Mammary epithelial cell (primary cell): ENCODE measurements at places on chromosomes 3 and 15.
A peak's percentile ranks its signal among the peaks of the same experiment; 100 is the strongest.

DNA sequence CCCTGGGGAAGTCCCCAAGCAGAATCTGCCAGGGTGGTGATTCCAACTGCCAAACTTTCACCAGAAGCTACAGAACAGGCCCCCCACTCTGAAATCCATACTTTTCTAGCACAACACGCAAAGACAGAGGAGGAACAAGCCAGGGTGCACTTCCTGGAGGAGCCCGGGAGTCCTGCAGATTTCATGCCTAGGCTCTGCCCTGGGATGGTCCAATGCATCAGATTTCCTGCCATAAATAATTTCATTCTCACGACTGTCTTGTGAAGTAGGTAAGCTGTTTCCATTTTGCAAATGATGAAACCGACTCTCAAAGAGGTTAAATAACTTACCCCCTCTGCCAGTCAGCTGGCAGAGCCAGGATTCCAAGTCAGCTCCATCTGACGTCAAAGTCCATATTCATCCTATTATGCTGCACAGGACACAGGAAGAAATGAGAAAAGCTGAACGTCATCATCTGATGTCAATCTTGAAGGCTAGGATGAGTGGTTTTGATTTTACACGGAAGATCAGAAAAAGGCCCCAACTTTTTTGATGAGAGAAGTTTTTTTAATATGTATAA lies 134.8 kb upstream of the IGF1R start:
- no peak for DNase-seq

DNA sequence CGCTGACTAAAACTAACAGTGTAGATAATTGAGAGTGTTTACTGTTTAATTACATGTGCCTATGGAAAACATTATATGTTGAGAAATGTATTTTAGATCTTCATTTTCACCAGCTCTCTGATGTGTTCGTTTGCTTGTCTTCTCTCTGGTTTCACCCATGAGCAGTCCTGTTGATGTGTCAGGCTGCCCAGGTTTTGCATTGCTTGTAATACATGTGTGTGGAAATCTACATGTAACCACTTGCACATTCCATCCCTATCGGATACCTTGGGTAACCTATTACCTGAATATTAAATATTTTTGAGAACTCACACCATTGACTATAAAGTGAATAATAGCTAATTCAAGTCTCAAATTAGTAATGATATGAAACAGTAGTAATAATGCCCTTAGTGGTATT lies 13.1 kb downstream of the PPP4R2 start:
- no peak for DNase-seq

GRCh38 chr3:195095035-195095703 lies 175.8 kb downstream of the XXYLT1 start:
- no peak for DNase-seq

DNA sequence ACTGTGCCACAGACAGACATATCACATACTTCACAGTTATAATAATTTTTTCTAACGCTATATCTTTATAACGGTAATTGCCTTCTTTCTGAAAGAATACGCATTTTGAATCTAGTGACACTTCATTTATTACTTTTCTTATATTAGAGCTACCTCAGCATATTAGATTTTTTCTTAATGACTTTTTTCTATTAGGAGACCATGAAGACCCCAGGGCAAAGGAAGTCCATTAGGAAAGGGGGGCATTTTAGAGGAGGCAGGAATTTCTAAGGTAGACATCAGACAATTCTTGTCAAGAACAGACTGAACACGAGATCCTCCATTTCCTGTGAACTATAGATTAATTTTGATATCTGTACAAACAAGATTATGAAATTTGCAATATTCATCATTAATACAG lies 90.5 kb upstream of the NSMCE3 start:
- no peak for DNase-seq

- peak; percentile 22 for DNase-seq
Observed at GRCh38 chr15:38391191-38391590, 62.7 kb upstream of the FAM98B start.

- no peak for DNase-seq
Observed at GRCh38 chr3:45409921-45410320, 21.5 kb downstream of the LARS2 start.

DNA sequence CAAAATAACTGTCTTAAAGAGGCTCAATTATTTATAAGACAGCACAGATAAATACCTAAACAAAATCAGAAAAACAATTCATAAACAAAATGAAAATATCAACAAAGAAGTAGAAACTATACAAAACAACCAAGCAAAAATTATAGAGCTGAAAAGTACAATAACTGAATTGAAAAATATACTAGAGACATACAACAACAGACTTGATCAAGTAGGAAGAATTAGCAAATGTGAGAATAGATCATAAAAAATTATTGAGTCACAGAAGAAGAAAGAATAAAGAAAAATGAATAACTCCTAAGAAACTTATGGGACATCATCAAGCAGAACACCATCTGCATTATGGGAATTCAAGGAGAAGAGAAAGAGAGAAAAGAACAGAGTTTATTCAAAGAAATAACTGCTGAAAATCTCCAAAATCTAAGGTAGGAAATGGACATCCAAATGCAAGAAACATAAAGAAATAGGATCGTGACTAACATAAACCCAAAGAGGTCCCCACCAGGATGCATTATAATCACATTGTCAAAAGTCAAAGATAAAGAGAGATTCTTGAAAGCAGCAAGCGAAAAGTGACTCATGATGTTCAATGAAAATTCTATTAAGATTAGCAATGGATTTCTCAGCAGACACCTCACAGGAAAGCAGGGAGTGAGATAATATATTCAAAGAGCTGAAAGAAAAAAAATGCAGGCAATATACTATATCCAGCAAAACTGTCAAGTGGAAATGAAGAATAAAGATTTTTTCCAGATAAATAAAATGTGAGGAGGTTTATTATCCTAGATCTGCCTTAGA lies 85.9 kb downstream of the DCLK3 start:
- peak; percentile 67 for DNase-seq

GRCh38 chr15:71568227-71568626 lies 242.1 kb upstream of the NR2E3 start:
- DNase-seq = no peak

- DNase-seq = peak; percentile 69
Observed at GRCh38 chr15:36591536-36592411, 12.3 kb downstream of the CDIN1 start.

- no peak for DNase-seq
Observed at GRCh38 chr15:70528816-70529215, 234.5 kb downstream of the UACA start.

GRCh38 chr15:92821491-92822116 lies 78.5 kb upstream of the CHD2 start:
- DNase-seq = peak; percentile 75

- peak; percentile 76 for DNase-seq
Observed at GRCh38 chr3:28940530-28940929, 340.3 kb upstream of the RBMS3 start.

DNA sequence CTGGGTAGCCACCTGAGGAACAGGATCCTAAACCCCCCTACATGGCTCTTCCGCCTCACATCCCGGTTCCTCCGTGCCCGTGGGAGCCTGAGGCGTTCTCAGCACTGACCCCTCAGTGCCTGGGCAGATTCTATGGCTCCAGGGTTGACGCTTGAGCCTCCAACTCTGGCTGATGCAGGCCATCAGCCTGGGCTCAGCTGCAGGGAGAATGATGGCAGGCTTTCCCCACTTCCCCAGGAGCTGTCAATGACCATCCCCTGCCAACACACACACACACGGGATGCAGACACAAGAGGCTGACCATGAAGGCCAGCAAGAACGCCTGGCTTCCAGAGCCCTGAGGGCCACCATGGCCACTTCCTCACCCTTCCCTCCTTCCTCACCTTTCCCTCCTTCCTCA lies 15.8 kb upstream of the IGDCC3 start:
- no peak for DNase-seq

GRCh38 chr15:42046597-42046996 lies 25.8 kb upstream of the PLA2G4E start:
- no peak for DNase-seq

DNA sequence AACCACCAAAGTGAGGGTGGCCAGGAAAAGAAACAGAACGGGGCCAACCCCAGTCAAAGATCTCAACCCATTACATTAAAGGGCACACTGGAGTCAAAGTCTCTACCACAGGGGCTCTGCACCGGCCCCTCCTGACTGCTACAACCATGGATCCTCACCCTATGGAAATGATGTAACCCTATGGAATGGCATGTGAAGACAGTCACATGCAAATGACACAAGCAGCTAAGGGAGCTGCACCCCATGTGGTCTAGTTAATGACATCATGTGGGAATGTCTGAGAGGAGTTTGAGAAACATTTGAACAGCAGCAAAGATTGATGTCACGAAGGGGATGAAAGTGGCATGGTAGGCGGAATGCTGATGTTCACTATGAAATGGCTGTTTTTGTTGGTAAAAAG lies 298.2 kb upstream of the SLCO3A1 start:
- peak; percentile 10 for DNase-seq

GRCh38 chr3:181623924-181624694 lies 87.6 kb upstream of the SOX2 start:
- peak; percentile 80 for DNase-seq

DNA sequence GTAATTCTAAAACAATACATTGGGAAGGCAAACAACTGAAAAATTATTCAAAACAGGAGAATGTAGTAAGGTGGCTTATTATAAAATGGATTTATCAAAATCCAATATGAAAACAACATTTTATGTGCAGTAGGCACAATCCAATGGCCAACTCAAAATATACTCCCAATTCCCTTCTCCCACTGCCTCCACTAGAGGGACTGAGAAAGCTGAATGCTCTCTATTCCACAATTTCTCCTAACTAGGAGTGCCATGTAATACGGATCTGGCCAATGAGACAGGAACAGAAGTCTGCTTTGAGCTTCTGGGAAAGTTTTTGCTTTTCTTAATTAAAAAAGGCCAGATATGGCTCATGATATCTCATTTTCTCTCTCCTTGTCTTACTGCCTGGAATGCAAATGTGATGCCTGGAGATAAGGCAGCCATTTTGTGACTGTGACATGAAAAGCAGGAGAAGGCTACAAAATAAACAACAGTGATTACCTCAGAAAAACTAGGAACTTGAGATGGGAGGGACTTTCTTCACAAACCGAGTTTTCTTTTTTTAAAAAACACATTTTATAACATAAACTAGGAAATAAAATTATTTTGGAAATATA lies 18.8 kb upstream of the VGLL4 start:
- peak; percentile 29 for DNase-seq

- DNase-seq = peak; percentile 52
Observed at GRCh38 chr3:64814351-64814750, 126.6 kb upstream of the ADAMTS9 start.

- DNase-seq = no peak
Observed at GRCh38 chr15:32707436-32707835, 10.4 kb upstream of the GREM1 start.

DNA sequence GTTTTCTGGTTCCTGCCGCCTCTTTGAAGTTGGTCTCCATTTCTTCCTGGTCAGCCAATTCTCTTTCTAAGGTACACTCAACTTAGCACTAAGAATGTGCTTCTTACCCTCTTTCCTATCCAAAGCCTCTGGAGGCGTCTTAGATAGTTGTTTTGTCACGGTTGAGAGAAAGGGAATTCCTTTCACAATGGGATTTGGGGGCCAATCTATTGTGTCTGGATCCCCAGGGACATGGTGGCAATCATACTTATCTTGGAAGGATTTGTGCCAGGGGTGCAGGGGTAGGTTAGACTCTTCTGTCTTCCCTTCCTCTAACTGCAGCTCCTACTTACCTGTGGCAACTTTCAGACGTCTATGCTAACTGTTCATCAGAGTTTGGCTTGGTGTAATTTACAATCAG lies 287.1 kb downstream of the SOX2 start:
- DNase-seq = no peak

GRCh38 chr3:176855901-176856486 lies 341.3 kb downstream of the TBL1XR1 start:
- no peak for DNase-seq

DNA sequence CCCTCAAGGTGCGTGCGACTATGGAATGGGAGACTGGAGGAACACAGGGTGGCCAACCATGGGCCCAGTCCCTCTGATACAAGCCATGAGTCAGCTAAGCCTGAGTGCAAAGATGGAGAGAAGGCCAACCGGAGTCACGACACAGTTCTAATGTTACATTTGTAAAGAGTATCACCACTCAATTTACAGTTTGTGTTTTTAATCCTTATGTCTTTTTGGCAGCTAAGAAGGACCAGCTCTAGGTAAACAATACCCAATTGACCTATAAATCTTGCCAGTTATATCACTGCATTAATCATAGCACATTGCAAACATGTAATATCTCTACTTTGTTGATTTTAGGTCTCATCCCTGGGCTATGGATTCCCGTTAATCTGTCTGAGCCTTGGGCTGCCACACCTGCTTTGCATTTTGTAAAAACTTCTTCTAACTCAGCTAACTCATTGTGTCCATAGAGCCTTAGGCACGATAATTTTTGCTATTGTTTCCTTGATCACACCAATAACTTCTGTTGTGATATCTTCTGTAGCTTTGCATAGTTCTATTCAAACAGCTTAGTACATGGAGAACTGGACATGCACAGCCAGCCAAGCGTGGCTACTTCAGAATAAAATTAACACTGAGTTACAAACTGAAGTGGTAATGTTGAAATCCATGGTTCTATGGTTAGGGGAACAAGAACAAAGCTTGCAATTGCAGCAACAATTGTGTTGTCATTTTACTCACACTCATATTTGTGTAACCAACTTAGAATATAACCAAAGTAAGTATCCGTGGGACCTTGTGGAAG lies 50.3 kb downstream of the LSM3 start:
- no peak for DNase-seq

DNA sequence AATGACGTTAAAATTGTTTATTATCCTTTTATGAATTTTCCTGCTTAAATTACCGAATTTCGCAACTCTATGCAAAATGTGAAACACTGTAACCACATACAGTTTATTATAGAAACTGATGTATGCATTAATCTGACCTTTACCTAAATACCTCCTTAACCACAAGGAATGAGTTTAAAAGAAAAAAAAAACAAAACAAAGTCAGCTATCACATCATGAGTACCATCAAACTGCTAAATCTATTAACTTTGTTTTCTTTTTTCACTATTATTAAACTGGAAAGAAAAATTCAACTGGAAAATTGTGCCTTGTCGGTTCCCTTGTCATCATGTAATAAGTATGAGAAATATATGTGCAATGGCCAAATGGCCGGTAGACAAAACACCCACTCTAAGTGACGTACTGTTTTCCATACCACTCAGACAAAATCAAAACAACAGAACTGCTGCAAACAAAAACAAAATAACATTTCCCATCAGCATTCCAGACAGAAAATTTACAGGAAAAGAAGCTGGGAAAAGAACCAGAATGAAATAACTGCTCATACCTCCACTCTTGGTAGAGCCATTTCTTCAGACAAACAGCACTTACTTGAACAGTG lies 415.3 kb downstream of the FOXP1 start:
- peak; percentile 9 for DNase-seq
